ENCODE measurements at places on chromosomes 6 and 20.
A peak's percentile ranks its signal among the peaks of the same experiment; 100 is the strongest.

- DNase-seq = no peak
Observed at GRCh38 chr6:97703661-97704060, 420.6 kb upstream of the MMS22L start.

DNA sequence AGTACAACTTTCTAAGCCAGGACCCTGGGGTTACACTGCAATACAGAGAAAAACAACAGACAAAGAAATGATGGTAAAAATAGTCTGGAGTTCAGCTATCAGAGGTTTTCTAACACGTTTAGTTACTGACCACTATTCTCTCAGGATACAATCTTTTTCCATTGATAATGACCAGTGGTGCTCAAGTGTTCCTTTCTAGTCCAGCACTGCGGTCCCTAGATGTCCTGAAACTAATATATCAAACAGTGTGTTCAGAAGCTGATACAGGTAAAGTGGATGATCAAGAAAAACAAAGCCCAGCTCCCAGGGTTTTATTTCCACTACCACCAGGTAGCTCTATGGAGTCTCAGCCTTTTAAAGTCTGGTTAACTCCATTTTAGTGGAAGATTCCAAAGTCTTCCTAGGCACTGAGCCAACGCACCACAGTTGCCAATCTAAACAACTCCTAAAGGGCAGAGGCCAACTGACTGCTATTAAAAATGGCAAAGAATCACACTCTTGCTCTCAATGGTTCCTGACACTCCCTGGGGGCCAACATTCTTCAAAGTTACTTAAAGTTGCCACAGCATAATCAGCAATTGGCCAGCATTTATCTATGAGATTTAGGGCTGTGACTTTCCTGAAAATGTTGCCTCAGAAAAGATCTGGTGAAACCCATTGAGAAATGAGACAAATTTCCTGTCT is 38.2 kb downstream of the DZANK1 start:
- peak; percentile 13 for DNase-seq

GRCh38 chr6:20811109-20811761 is 277.0 kb downstream of the CDKAL1 start:
- peak; percentile 50 for DNase-seq

- DNase-seq = no peak
Observed at GRCh38 chr20:52056203-52057062, 135.1 kb downstream of the ZFP64 start.

- DNase-seq = no peak
Observed at GRCh38 chr20:10680571-10680970, 6.8 kb upstream of the JAG1 start.

DNA sequence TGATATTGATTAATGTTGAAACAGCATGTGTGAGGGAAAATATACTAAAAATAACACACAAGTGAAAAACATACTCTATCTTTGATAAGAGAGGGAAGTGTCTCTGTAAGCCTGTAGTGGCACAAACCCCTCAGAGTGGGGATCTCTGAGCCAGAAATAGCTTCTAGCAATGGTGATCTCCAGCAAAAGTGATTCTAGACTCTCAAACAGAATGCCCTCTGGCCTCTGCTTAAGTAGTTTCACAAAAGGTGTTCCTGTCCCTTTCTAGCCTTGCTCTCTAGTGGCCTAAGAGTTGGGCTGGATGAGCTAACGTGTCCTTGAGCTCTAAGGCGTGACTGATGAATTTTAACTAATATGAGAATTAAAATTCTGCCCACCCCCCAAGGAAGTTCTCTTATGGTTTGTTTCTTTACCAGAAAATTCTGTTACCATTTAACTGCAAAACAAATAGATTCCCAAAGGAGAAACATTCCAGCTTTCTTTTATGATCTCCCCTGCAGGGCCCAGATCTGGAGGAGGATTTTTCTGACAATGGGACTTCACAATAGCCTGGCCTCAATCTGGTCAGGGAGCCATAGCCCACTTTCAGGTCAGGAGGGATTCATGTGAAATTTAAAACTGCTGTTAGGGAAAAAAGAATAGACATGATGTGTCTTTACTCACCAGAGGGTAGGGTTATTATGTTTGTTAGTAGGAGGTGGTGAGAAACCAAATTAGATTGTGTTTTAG is 182.5 kb upstream of the LAMP5 start:
- DNase-seq = no peak

- DNase-seq = no peak
Observed at GRCh38 chr20:59042151-59042795, at the start of gene PRELID3B. PRELID3B (minus strand) TSS chr20:59042786; CDS start chr20:59042730, 56 bp downstream.

DNA sequence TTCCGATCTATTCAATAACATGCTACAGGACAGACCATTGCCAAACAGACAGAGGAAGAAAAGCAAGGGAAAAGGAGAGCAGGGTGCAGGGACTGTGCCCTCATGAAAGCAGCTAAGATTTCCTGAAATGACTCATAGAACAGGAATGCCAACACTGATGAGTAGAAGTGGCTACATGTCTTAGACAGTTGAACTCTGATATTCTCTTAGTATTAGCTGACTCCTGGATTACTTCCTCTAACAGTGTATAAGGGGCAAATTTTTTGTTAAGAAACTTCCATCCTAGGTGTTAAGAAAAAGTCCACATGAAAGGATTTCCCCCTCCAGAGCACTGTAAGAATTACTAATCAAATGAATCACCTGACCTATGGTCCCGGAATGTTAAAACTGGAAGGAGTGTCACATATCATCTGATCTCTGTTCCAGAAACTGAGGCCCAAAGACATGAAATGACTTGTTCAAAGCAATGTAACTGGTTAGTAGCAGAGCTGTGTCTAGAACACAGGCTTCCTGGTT is 224.9 kb downstream of the IBTK start:
- no peak for DNase-seq

DNA sequence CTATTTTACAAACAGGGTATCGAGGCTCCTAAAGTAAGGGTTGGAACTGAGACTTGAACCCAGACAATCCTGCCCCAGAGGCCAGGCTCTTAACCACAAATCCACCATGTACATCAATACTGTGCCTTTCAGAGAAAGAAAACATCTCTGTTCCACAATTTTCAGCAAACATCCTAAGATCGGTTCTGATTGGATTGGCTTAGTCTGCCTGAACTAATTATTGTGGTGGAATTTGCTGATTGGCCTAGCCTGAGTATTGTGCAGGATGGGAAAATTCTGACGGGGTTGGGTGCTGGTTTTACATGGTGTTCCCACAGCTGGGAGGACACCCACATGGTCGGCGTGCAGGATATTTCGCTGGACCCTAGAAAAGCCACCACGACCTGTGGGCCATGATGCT is at the start of gene CLPSL1:
TSS of gene CLPSL1 (plus strand) at position 301 of the 400 bp plus-strand sequence. CDS start at position 393, 92 bp downstream.
- DNase-seq = no peak

DNA sequence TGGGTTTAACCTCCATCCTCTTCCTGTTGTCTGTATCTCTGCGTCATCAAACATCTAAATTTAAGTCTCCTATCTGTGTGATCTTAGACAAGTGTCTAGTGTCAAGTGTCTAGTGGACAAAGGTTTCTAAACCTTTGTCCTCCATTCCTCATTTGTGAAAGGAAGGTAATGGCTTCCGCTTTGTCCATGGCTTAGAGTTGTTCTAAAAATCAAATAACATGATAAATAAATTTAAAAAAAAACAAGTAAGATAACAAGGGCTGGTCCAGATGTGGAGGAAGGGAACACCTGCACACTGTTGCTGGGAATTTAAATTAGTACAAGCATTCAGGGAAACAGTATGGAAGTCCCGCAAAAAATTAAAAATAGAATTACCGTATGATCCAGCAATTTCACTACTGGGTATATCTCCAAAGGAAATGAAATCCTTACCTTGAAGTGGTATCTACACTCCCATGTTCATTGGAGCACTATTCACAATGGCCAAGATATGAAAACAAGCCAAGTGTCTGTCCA is 17.6 kb upstream of the SERPINB1 start:
- DNase-seq = no peak

GRCh38 chr6:147255948-147256674 is 51.9 kb downstream of the STXBP5 start:
- no peak for DNase-seq

GRCh38 chr6:72328775-72329174 is 293.1 kb upstream of the KCNQ5 start:
- no peak for DNase-seq

DNA sequence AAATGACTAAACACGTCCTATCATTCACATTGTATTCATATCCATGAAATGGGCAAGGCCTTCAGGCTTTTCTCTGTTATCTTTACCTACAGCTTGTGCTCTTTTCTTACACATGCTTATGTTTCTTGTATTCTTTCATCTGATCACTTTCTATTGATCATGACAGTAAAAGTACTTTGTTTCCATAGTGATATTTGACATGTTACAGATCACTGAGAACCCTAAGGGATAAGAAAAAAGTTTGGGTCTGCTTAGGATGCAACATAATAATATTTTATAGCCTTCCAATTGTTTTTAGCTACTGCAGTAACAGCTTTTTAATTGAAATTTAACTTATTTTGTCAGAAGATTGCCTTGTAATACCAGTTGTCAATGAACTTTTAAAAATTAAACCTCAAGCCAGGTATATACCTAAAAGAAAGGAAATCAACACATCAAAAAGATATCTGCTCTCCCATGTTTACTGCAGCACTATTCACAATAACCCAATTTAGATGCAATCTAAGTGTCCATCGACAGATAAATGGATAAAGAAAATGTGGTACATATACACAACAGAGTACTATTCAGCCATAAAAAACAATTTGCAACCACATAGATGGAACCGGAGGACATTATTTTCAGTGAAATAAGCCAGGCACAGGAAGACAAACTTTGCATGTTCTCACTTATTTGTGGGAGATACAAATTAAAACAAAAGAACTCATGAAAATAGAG is 3.0 kb upstream of the SMIM8 start:
- DNase-seq = no peak

Data from HEK293T (cell line).